Aorta (tissue), 5 donors: ENCODE measurements at places on chromosomes 3 and 15.

DNA sequence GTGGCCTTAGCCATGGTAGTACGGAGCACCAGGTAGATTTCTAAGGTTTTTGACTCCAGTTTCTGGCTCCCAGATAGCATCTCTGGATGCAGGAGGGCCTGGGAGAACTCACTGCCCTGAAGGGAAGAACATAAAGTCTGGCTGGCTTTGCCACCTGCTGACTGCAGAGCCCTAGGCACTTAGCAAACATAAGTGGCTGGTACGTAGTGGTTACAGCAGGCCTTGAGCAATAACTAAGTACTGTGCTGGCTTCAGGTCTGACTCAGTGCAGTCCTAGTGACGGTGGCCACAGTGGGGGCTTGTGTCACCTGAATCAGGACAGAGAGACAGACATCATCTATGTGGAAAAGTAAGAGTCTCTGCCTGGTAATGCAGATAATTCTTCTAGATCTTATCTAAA, 871.1 kb downstream of the PDCD6IP start:
- DNase-seq = no peak

GRCh38 chr15:77019521-77020331, 24.8 kb downstream of the PSTPIP1 start:
- peak; percentile 64 for DNase-seq

DNA sequence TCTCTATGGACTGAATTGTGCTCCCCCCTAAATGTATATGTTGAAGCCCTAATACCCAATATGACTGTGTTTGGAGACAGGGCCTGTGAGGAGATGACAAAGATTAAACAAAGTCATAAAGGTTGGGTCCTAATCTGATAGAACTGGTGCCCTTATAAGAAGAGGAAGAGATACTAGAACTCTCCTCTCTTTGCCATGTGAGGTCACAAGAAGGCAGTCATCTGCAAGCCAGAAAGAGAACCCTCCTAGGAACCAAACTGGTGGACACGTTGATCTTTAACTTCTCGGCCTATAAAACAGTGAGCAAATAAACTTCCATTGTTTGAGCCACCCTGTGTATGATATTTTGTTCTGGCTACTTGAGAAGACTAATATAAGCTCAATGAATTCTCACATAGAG, 31.6 kb upstream of the ENTPD3 start:
- DNase-seq = no peak

DNA sequence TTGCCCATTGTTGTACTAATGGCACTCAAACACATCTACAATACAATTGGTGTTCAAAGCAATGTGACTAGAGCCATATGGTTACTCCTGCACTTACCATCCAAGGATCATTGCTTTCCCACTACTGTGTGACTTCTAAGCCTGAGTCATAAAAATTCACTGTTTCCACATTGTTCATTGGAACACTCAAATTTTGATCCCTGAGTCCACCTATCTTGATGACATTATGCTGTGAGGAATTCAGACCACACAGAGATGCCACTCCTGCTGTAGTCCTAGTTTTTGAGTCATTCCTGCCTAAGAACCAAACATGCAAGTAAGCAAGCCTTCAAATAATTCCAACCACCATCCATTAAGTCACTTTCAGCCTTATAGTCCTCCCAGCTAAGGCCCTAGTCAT, 176.2 kb downstream of the EFHB start:
- no peak for DNase-seq

- DNase-seq = no peak
Observed at GRCh38 chr3:117687096-117687495, 977.5 kb downstream of the TUSC7 start.

GRCh38 chr15:25238716-25239470, 199.9 kb downstream of the UBE3A start:
- peak; percentile 57 for DNase-seq

- no peak for DNase-seq
Observed at GRCh38 chr15:100336061-100336460, 5.7 kb downstream of the ADAMTS17 start.

DNA sequence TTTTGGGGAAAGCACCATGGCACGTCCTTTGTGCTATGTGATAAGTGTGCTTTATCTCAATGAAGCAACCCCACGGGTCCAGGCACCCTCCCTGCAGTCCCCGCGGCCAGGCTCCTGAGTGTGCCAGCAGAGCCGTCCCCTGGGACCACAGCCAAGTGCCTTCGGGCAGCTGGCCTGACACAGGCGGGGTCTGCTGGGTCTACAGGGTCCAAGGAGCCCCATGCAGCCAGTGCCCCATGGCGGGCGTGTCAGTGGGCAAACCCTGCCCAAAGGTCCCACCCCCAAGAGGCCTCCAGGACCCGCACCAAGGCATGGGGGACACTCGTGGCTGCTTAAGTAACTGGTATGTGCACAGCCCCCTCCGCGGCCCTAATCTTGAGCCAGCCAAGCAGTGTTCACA, 35.3 kb downstream of the KLHL25 start:
- DNase-seq = peak; percentile 79

DNA sequence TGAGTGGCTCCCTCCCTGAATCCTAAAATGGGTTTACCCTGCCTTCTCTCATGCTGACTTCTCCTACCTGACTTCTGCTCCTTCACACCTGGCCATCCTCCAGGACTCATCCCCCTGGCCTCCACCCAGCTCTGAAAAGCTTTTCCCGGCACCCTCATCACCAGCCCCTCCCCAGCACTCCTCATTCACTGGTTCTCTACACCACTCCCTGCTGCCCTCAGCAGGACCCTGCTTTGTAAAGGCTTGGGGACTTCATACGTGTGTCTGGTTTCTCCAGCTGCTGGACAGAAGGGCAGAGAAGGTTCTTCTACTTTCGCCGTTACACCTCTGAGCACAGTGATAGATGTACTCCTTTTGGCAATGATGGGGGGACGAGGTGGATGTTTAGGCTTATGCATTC, 184.9 kb upstream of the UBE3A start:
- DNase-seq = no peak

DNA sequence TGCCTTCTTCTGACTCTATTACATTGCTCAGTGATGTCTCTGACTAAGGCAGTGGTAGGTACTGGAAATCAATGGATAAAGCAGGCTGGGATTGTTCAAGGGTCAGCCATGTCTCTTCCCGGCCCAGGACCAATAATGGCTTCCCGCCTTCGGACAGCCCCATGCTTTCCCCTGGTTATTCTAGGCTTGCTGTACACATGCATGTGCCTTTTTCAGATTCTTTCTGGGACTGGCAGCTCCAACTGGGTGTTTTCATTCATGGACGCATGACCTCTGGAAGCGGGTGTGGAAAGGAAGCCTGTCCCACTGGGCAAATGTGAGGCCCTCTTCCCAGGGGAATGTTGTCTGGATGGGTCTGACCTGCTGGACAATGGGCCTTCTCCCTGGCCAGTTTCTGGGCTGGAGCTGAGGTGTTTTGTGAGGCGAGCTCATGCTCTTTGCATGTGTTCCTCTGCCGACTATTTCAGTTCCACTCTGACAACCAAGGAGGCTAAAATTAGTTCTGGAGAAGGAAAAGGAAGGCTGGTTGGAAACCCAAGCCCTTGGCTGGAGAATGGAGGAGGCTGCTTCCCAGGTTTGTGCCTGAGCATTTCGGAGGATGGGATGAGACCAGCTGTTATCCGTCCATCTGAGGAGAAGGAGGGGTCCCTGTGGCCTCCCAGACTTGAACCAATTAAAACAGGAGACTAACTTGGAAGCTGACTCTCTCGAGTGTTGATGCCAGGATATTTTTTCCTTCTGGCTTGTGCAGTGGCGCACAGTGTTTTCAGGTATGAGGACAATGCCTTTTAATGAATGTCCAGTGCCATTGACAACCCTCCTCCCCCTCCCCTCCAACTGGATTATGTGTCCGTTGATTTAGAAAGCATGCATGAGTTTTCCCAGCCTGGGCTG, 6.9 kb downstream of the ACVR2B start:
- no peak for DNase-seq

- no peak for DNase-seq
Observed at GRCh38 chr15:84824260-84825007, 7.3 kb downstream of the ALPK3 start.

- no peak for DNase-seq
Observed at GRCh38 chr3:102235679-102236078, 199.1 kb upstream of the ZPLD1 start.

- no peak for DNase-seq
Observed at GRCh38 chr3:9161811-9162210, 87.6 kb downstream of the SRGAP3 start.

DNA sequence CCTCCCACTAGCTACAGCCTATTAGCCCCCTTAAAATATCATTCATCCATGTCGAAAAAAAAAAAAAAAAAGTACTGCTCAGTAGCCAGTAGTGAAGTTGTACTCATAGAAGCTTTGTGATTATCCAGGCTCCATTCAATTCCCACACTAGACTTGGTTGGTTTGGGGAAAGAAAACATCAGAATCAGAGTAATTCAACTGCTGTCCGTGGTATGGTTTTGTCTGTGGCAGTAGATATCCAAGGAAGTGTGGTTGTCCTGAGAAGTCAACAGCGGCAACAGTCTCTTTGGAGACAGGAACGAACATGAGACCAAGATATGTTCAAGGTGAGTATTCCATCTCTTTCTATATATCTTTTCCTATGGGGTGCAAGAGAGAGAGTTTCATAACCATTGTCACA, 99.2 kb downstream of the GOLIM4 start:
- DNase-seq = no peak

DNA sequence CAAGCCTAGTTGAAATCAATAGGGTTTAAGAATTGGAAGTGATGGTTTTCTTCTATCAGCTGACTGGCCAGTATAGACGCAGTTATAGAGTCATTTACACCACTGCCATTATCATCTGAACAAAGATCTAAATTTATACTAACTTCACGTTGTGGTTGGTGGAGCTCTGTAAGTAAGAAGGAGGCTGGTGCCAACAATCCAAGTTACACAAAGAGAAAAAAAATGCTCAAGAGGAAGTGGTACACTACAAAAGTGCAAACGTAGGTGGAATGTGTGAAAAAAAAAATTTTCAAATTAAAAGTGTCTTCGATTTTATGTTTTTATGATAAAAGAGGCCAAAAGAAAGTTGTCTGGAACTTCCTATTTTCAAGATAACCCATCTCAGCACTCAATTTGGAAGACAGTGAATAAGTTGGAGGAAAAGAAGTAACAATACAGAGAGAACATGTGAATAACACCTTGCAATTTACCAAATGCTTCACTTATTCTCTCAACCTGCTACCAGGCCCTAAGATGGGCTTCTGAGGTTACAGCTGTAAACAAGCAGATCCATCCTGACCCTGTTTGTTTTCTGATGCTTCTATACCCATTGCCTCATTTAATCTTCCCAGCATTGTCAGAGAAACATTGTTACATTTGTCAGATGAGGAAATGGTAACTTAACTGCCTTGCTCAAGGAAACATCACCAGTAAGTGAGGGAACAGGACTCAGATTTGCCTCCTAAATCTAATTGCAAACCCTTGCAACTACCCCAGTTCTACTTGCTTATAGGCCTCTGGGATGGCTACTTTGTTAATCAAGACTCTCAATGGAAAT, 12.0 kb upstream of the TASOR start:
- DNase-seq = no peak
